ENCODE measurements at places on chromosomes 5 and 9. TPM values are rescaled to one million over a fixed set of nuclear protein-coding genes. Genes with fewer than 3 reads are reported as not detected.

The LECT2 gene
- not detected for total RNA-seq

The PTPRD gene
- 10.0 TPM for total RNA-seq

The BNC2 gene
- 2.7 TPM for total RNA-seq

The DNLZ gene
- 39.6 TPM for total RNA-seq

The MSH3 gene
- 7.2 TPM for total RNA-seq

Measured in H4 (cell line).